ENCODE measurements at places on chromosomes 1 and 21.

DNA sequence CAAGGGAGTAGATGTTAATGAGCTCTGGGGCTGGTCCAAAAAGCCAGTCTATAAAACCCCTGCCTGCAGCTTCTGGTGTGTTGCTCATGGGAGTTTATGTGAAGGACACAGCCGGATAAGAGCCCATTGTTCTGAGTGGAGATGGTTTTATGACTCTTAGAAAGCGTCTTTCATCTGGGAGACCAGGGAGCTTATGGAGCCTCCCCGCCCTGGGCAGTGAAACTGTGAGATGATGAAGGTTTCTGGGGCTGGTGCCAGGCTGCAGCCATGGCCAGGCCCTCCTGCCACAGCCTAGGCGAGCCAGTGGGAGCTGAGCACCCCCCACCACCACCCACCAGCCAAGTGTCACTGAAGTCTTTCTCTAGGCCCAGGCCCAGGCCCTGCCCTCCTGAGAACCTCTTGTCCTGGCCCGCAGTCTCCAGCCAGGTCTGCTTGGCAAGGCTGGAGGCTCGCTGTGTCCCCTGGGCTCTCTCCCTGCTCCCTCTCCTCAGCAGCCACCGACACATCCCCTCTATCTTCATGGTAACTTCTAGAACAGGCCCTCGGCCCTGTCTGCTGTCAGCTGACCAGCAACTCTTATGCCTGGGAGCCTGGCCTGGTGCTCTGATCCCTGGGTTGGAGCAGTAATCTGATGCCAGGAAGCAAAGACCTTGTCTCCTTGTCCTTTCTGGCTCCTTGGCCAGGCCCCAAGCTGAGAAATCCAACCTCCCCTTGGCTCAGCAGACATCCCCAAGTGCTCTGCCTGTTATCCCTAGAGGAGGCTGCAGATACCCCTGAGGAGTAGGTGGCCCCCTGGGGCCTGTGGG, 7.6 kb upstream of the ARHGEF10L start:
- DNase-seq, result no peak

GRCh38 chr21:35932232-35932911, 128.0 kb downstream of the SETD4 start:
- peak; percentile 41 for DNase-seq

GRCh38 chr1:178344513-178345091, 152.2 kb downstream of the CLEC20A start:
- no peak for DNase-seq

DNA sequence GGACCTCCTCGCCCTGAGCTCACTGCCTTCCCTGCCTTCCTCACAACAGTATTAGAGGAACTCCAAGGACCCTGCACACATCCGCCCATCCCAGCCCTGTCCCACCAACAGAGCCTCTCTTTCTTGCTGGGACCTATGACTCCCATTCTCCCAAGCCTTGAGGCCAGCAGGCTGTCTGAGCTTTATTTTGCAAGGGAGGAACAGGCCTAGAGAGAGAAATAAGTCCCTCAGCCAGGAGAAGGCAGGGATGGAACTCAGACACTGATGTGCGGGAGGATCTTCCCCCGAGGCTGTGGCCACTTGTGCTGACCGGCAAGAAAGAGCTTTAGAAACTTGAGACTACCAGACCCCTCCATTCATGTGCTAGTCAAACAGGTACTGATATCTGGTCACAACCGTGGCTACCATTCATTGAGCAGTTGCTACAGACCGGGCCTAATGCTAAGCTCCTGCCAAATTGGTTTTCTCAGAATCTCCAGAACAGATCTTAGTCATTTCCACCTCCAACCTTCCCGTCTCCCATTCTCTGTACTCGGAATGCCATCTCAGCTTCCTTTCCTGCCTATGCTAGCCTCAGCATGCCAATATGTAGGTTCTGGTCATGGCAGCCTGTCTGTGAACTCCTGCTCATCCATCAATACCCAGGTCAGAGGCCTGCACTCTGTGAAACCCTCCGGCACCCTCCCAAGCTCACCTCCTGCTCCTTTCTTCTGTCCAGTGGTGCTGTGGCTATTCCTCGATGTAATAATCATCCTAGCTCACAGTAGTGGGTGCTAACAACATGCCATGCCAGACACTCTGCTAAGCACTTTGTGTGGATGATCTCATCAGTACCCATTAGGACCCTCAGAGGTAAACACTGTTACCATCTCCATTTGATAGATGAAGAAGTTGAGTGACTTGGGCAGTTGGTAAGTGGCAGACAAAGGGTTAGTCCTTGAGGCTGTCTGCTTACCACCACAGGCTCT, 3.8 kb downstream of the TMEM54 start:
- no peak for DNase-seq

GRCh38 chr1:57797084-57797483, 373.2 kb upstream of the DAB1 start:
- no peak for DNase-seq

- no peak for DNase-seq
Observed at GRCh38 chr1:201095581-201095980, 16.6 kb downstream of the CACNA1S start.

DNA sequence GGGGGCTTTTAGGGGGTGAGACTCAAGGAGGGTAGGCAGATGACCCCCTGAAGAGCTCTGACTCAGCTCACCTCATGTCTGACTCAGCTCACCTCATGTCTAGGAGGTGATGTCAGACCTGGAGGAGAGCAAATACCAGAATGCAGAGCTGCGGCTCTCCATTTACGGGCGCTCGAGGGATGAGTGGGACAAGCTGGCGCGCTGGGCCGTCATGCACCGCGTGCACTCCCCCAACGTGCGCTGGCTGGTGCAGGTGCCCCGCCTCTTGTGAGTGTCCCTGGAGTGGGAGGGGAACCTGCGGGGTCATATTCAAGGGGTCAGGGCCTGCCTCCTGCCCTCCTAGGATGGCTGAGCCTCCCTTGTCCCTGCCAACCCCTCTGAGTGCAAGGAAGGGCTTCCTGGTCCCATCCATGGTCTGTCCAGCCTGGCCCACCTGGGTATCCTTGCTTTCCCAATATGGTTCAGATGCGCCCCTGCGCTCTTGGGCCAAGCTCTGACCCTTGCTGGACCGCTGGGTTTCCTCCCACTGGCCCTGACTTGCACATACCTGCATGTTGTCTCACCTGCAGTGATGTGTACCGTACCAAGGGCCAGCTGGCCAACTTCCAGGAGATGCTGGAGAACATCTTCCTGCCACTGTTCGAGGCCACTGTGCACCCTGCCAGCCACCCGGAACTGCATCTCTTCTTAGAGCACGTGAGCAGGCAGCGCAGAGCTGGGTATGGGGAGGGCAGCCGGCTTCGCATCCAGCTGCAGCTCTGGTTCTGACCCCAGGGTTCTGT, 9.1 kb downstream of the AMPD2 start:
- DNase-seq, result no peak

- no peak for DNase-seq
Observed at GRCh38 chr21:37087188-37087587, 14.1 kb downstream of the TTC3 start.

GRCh38 chr1:205127646-205128045, 5.9 kb upstream of the RBBP5 start:
- DNase-seq, result no peak
